ENCODE measurements at places on chromosomes 2 and 18.

DNA sequence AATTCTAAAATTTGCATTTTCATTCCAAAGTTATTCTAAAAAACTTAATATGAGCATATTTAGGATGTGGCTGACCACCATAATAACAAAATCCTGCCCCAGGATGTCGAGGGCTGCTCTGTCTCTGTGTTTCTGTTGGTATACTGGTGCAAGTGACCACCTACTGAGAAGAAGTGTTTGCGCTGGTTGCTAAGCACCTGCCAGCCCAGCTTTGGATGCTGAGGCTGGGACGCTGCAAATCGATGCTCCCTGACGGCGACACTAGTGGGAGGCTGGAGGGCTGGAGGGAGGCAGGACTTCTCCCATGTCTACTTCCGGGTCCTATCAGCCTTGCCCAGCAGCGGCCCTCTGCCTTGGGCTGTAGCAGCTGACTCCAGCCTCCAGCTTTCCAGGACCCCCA is 45.0 kb downstream of the LAMA1 start:
- peak; percentile 37 for DNase-seq

GRCh38 chr2:8488001-8488738 is 193.7 kb upstream of the ID2 start:
- peak; percentile 55 for DNase-seq

- no peak for DNase-seq
Measured at GRCh38 chr2:160628811-160629210, 135.2 kb upstream of the RBMS1 start.

GRCh38 chr2:17442334-17442733 is 75.9 kb downstream of the RAD51AP2 start:
- no peak for DNase-seq

DNA sequence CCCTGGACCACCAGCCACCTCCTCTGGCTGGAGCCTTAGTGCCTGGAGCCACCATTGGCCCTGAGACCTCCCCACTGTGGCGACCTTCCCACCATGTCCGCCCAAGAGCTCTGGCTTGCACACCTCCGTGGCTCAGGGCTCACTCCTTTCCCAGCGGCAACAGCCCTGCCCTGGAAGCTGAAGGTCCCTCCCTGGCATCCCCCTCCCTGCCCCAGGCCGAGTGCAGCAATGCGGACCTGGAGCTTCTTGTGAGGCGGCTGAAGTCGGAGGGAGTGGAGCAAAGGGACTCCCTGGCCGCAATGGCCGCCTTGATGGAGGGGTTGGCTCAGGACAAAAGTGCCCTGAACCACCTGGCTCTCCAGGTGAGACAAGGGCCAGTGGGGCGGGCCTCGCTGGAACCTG is 28.6 kb downstream of the CROCC2 start:
- DNase-seq, result peak; percentile 46

Data from H7 (cell line).